ENCODE measurements at places on chromosomes 3 and 15.

GRCh38 chr15:48358229-48359152, 27.3 kb downstream of the DUT start:
- peak; percentile 79 for DNase-seq

DNA sequence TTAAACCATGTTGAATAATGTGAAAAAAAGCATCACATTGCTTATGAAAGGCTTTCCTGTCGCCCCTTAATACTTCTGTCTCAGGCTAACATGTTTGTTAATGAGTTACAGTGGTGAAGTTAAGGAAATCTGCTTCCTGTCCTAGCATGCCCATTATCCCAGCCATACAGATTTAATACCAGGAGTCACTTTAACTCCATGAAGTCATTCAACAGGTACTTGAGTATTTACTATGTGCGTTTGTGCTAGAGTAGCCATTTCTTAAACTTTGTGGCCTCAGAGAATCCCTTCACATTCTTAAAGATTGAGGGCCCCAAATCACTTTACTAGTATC, 10.1 kb upstream of the SETD5 start:
- DNase-seq: no peak

- DNase-seq: peak; percentile 86
Measured at GRCh38 chr15:32849769-32850668, 132.2 kb downstream of the GREM1 start.

- peak; percentile 63 for DNase-seq
Measured at GRCh38 chr15:55742498-55742926, 440 bp downstream of the PRTG start.

- DNase-seq: no peak
Measured at GRCh38 chr3:40585381-40586016, 60.7 kb downstream of the ZNF621 start.

- no peak for DNase-seq
Measured at GRCh38 chr15:28987337-28987736, 101.6 kb downstream of the APBA2 start.

DNA sequence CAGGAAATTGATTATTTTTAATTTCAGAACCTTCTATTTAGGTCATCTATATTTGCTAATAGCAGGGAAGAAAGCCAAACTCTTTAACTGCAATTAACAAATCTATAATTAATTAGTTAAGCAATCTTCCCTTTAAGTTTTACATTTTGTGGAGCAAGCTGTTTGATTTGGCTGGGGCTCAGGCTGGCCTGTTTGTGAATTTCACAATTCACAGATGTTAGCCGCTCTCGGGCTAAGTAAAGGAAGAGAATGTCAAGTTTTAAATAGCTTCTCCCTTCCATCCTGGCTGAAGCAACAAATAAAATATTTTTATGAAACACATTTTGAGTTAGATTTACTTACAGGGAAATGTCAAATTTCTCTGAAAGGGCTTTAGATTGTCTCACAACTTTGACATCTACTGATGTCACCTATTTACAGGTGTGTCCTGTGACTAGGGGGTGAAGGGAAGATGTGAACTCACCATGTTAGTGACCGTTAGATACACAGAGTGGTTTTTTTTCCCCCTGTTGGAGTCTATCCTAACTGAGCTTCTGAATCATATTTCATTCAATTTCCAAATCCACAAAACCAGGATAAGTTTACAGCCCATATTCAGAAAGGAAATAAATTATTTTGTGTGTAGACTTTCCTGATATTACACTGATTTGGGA, 1.3 kb upstream of the TP63 start:
- peak; percentile 70 for DNase-seq

- no peak for DNase-seq
Measured at GRCh38 chr15:22861161-22861560, 22.7 kb downstream of the NIPA2 start.

DNA sequence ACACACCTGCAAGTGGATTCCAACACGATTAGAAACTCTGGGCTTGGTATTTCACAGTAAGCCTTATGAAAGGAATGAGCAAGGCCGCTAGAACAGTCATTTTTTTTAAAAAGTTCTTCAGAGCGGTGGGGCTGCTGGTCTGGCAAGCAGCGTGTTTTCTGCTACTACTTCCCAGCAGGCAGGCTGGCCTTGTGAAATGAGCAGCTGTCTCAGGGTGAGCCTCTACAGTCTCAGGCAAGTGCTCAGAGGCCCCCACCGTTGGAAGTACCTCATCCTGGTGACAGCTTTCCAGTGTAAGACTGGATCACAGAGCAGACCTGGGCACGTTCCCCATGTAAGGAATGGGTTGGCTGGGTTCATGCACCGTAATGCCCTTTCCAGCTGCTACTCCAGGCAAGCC, 119.2 kb downstream of the LRIG1 start:
- no peak for DNase-seq

DNA sequence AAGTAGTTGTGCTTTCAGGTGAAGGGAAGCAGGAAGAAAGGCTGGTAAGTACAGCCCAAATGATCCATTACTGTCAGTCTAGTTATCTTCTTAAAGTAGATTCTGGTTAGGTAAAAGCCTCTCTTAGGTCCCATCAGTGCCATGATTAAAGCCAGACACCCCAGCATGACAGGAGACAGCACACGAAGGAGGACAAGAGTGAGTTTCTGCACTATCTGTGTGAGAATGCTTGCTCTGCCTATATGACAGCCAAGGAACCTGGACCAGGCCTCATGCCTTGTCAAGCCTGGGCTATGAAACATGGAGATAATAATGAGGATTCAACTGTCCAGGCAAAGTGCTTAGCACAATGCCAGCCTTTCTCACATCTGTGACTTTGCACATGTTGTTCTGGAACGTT, 13.5 kb upstream of the FILIP1L start:
- DNase-seq: no peak

DNA sequence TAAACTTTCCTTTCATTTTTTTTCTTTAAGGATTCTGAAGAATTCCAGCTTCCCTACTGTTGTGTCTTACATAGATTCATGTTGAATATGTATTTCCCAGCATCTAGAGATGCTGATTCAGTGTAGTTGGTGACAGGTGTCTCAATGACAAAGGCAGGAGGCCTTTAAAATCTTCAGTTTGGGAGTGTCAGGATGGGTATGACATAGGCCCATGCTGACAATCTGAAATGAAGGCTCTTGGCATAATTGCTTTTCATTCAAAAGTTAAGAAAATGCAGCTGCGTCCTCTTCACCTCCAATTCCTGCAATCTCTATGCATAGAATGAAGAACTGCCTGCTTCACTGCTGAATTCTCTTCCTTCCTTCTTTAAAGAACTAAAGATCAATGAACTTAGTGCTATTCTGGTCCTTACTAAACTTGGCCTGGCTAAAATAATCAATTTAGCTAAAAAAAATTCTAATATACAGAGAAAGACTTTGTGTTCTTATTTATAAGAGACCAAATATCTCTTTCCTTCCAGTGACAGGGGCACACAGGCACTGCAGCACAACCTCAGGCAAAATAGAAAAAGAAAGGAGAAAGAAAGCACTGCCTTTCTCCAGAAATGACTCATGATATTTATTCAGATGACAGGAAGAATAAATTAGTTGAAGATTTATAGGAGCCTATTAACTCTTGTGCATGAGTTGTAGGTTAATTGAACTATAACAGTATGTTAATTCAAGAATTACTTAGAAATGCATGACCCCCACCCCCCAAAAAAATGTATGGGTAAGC, 152.6 kb upstream of the GBE1 start:
- DNase-seq: peak; percentile 10

GRCh38 chr3:188962253-188963247, 209.2 kb upstream of the TPRG1 start:
- no peak for DNase-seq

- no peak for DNase-seq
Measured at GRCh38 chr3:120147072-120147871, 53.0 kb upstream of the GSK3B start.

DNA sequence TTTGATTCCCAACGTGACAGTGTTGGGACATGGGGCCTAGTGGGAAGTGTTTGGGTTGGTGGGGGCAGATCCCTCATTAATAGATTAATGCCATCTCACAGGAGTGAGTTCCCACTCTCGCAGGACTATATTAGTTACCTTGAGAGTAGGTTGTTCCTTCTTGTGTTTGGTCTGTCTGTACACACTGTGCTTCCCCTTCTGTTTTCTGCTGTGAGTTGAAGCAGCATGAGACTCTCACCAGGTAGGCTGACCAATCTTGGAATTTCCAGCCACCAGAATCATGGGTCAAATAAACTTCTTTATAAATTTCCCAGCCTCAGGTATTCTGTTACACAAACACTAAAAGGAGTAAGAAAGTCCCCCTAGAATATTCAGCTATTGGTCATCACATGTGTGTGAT, 145.4 kb downstream of the ERC2 start:
- DNase-seq: no peak

DNA sequence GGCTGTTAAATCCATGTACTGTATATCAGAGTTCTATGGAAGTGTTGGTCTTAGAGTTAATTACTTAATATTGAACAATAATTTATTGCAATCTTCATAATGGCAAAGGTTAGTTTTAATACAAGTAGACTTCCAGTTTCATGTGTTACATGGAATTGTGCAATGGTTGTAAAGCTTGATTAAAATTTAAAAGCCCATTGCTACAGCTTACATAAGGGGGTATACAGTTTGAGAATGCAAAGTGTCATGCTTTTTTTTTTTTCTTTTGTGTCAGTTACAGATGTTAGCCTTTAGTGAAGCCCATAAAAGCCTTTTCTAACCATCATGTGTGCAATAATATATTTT, 22.0 kb downstream of the CNOT10 start:
- no peak for DNase-seq

GRCh38 chr3:172580680-172581401, 57.6 kb upstream of the TNFSF10 start:
- no peak for DNase-seq

DNA sequence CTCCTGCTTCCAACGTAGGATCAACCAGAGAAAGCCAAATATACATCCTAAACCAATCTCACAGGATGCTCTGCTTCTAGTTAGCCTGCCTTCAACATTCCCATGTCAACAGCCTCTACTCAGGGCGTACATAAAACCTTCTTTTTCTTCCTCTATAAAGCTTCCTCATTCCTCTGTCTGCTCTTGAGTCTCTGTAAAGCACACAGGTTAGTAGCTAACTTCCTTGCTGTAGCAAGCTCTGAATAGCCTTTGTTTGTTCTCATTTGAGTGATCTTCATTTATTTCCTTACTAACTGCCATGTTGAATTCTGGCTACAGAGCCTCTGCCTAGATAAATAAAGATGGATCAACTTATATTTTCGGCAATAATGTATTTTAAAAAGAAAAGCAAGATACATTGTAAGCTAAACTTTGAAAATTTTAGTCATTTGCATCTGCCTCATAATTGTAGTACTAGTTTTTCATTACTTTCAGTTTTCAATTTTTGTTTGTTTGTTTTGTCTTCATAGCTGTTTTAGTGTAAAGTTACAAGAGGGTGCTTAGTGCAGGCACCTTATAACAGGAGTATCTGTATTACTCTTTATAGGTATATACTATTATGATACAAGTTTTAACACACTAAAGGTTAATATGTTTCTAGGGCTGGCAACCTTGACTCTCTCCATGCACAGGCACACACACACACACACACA, 498.2 kb downstream of the PYDC2 start:
- no peak for DNase-seq

DNA sequence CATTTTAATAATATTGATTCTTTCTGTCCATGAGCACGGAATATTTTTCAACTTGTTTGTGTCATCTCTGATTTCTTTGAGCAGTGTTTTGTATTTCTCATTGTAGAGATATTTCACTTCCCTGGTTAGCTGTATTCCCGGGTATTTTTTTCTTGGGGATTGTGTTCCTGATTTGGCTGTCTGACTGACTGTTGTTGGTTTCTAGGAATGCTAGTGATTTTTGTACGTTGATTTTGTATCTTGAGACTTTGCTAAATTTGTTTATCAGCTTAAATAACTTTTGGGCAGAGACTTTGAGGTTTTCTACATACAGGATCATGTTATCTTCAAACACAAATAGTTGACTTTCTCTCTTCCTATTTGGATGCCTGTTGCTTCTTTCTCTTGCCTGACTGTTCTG, 418.8 kb upstream of the ALCAM start:
- DNase-seq: no peak

- peak; percentile 95 for DNase-seq
Measured at GRCh38 chr3:128278761-128279600, 125.7 kb downstream of the EEFSEC start.

DNA sequence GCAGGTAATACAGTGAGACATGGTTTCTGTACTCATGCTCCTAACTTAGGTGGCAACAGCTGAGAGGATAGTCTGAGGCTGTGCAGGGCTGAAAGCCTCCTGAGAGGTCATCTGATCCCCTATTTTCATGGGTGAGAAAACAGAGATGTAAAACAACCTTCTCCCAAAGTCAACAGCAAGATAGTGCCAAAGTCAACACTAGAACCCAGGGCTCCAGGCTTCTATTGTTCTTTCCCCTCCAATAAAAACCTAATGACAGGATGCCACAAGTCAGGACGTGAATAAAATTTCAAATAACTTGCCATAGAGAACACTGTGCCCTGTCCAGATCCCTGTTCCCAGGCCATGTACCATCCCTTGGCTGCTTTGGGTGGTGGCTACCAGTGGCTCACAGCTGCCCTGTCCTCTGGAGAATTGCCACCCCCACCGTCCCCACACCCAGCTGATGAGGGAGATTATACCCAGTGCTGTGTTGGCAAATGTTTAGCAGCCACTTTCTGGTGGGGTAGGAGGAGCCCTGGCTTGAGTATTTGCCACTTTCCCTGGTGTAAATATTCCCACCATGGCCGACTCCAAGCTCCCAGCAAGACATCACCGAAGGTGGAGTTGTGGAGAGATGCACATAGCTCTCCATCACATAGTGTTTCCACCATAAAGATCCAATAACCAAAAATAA, 54.8 kb downstream of the SRGAP3 start:
- DNase-seq: no peak

DNA sequence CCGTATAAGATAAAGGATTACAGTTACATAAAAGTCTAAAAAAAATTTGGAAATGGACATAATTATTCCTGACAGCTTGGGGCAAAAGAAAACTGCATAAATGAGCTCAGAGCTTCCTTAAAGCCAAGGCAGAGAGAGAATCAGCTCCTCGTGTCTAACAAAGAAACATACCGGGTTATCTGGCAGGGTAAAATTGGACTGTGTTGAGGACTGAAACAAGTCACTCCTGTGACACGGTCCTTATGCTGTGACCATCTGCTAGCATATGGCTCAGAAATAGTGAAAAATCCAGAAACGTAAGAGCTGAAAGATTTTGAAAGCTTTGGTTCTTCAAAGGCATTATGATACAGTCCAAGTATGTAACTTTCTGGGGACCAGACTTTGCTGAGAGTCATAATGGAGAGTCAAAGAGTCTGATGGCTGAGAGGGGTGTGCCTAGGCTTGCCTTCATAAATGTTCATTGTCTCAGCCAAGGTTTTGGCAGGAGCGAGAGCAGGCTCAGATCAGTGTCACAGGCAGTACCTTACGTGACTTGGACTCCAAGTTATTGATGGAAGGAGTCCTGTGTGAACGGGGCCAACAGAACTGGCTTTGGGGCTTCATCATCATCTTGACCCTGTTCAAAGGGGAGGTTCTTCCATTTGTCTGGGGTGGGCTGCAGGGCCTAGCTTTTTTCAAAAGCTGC, 12.5 kb downstream of the MAP6D1 start:
- DNase-seq: no peak
